Activated CD4-positive, alpha-beta T cell treated with anti-CD3 and anti-CD28 coated beads, Interleukin-2, Interleukin-4, amounts not matched to agents 100 ng/mL and 50 ng/mL, durations not matched to agents 16 hours and 8 hours (primary cell): ENCODE measurements at places on chromosomes 5 and 9.

GRCh38 chr9:4137234-4137633 is 162.6 kb downstream of the GLIS3 start:
- no peak for DNase-seq

- DNase-seq = peak; percentile 61
Observed at GRCh38 chr9:21465859-21466518, 16.1 kb downstream of the IFNE start.

DNA sequence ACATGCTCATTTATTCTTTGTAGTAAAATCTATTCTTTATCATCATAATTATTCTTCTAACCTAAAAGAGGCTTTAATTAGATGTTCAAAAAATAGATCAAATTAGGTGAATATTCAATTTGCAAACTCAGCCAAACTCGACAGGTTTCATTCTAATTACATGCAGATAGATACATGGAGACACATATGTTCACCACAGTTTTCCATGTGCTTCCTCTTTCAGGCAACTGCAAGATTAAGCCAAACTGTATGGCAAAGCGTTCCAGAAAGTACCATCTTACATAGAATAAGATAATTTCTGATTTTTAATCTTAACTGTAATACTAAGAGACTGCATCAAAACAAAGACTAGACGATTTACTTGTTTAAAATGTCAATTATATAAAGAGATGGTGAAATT is 868.7 kb upstream of the DMAC1 start:
- no peak for DNase-seq

DNA sequence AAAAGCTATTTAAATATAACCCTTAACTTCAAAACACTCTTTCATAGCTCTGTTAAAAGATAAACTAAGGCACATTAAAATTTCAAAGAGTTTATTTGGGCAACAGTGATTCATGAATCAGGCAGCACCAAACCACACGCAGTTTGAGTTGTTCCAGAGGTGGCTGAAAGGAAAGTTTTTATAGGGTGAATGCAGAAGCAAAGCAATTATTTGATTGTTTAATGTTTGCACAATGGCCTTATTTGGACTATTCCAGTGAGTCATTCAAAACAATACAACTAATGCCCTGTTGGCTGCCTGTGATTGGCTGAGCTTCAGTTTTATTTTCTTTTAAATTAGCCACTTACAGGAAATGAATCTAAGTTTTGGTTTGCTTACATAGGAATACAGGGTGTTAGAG is 125.3 kb downstream of the CEP120 start:
- DNase-seq = no peak

DNA sequence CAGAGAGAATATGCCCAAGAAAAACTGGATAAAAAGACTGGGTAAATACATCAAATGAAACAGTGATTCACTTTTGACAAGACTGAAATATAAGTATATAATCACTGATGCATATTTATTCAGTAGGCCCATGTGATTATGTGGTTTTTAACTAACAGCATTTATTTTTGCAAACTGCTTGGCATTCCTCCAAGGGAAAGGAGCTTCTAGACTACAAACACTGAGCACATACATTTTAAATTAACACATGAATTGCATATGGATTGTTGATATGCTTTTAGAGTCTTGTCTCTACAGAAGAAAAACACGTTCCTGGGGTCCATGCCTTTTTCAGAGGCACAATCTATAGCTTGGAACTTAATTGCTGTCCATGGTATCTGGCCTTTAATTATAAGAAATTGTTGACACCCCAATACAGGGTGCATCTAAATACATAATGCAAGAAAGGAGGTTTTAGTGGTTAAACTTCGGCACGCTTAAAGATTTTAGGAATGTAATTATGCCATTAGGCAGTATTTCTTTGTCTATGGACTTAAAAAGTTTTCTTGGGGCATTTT is 6.9 kb upstream of the MEIKIN start:
- no peak for DNase-seq

DNA sequence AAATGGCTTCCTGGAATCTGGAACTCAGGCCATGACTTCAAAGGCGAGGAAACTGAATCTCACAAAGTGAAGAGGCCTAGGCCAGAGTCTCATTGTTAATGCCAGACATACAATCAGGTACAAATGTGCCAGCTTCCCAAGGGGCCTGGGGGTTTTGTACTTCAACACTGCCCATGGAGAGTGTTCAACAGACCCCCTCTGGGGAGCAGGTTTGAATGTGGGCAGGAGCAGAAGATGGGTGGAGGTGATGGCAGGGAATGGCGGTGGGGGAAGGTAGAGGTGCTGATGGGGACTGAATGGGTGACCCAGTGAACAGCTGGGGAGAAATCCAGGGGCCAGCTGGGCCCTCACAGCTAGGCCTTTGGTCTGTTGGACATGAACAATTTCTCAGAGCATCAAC is 12.0 kb downstream of the FOXI1 start:
- no peak for DNase-seq

DNA sequence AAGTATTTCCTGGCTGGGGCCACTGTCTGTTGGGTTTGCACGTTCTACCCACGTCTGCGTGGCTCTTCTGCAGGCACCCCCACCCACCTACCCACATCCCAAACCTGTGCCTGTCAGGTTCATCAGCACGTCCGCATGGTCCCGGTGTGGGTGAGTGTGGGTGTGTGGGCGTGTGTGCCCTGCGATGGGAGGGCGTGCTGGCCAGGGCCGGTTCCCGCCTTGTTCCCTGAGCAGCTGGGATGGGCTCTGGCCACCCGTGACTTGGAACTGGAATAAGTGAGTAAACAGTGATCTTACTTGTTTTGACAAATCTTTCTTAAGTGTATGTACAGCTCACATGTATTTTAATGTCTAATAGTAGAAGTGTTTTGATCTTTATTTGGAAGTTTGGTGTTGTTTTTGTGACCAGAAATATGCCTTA is 20.4 kb downstream of the ERGIC1 start:
- DNase-seq = no peak

DNA sequence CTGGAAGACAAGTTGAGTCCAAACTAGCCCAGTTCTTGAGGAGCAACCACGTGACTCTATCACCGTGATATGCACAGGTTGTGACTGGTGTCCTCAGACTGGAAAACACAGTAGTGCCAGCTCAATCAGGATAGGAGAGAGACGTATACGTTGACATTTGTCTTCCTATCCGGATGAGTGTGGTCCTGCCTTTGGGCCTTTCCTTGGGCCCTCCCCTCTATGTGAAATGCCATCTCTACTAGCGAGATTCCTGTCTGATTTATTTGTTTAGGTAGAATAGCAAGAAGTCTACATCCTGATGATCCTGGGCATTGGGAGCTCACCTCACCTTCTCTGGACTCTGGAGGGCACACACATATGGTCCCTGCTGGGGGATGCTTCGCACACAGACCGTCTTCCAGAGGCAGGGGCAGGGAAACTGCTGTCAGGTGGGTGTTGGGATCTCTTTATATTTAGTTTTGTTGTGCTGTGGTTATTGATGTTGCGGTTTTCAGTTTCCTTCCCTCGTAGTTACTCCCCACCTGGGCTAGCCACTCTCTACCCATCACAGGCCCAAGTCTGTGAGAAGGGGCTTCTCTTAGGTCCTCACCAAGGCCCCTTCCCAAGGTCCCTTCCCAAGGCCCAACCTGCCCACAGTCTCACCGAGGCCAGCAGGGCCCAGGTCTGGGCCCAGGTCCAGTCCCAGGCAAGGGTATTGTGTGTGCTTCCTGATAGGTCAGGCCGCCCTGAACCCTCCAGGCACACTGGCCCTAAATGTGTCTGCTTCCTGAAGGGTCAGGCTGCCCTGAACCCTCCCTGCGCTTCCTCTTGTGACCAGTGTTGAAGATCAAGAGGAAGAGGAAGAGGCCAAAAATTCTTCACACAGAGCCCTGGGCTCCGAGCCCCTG is 19.0 kb upstream of the SPINK4 start:
- DNase-seq = no peak

DNA sequence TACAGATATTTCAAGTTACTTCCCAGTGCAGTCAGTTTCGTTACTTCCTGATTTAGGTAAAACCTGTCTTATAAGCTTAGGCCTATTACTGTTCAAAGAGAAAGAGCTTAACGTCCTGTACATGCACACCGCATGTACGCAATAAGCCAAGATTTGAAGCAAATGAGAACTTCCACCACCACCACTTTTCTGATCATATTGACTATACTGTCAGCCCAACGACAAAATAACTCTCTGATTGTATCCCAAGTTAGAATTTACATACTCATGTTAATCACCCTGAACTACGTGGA is 5.1 kb downstream of the NFIB start:
- DNase-seq = no peak

GRCh38 chr9:136950656-136951276 is 1.3 kb upstream of the LCN12 start:
- no peak for DNase-seq

DNA sequence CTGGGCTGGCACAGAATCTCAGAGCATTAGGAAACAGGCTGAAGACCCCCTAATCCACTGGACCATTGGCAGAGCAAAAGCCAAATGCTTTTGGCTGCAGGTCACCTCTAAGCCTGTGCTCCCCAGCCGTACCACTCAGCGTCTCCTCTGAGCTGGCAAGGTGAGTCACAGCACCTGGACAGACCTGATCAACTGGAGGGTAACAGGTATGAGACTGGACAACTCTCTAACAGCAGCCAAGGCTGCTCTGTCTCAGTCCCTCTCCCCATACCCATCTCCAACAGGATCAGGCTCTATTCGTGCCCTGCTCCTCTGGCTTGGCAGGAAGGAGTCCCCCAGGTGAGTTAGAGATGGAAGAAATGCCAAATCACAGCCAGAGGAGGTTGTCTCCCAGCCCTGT is 4.7 kb downstream of the GOLGA2 start:
- no peak for DNase-seq

DNA sequence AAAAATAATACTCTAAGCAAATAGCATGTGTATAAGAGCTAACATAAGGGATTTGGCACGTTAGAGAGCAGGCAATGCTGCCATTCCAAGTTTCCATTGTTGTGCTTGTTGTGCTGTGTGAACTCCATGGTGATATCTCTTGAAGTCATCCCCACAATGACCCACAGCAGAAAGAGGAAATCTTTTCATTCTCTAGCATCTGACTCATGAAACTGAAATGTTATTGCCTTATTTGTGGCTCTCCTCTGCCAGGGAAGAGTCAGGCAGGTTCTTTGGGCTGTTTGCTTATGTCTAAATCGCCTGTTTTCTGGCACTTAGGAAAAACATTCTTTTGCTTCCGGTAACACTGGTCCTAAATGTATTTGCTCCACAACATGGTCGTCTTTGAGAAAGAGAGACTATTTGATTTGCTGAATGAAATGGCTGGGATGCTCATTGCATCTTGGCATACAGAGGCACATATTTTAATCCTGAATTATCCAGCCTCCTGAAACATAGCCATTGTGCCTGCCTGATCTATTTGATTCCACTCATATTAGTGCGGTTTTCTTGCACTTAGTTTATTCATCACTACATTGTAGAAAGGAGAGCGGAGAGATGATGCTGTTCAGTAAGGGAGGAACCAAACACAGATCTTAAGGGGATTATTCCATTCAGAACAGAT is 188.8 kb downstream of the CSNK1G3 start:
- no peak for DNase-seq

DNA sequence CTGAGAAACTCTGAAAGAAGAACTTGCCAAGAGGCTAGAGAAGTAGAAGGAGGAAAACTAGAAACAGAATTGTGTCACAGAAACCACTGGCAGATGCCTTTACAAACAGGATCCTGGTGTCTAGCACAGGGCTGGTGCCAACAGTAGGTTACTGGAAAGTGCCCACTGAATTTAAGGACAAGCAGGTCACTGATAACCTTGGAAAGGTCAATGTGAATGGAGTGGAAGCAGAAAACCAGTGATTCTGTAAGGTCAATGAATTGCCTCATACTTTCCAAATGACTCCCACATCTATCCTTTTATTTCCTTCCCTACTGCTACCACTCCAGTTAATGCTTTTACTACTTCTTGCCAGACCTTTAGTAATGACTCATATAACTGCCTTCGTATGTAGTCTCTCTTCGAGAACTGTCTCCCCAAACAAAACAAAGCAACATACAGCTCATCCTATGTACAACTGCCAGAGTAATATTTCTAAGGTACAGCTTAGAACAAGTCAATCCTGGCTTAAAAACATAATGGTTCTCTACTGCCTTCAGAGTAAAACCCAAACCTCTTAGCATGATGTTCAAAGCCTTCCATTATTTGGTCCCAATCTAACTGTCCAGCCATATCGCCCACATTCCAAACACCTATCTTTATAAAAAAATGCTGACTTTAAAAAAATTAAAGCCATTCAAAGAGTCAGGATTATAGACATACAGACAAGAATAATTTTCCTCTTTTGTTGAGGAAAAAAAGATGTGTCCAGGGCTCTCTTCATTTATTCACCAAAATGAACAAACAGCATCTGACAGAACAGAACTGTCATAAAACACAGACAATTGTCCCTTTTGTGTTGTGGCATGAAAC is 52.5 kb downstream of the NR3C1 start:
- DNase-seq = peak; percentile 56

DNA sequence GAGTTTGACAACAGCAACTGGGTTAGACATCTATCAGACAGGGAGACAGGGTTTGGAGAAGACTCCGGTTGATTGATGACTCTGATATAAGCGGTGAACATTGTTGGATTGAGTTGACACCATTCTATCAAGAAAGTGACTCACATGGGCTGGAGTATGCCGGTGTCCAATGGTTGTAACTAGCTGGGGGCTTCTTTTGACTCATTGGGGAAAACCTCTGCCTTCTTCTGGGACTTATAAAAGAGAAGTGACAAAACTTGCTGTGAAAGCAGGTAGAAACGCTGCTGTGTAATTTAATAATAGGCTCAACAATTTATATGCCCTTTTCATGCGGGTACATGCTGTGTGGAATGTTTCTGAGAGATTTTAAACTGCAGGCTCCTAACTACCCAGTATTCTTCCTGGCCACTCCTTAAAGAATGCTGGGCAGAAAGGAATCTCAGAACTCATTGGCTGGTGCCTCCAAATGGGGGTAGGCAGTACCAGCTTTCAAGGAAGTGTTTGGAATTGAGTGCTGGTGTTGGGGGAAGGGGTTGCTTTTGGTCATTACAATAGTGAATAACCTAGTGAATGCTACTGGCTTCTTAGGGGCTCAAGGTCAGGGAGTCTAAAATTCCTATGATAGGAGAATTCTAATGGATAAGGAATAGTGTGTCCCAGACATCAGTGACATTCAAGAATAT is 43.9 kb downstream of the FYB1 start:
- DNase-seq = peak; percentile 72

GRCh38 chr9:72524820-72525540 is 3.6 kb downstream of the TMC1 start:
- peak; percentile 63 for DNase-seq

- peak; percentile 89 for DNase-seq
Observed at GRCh38 chr5:91162534-91163381, 220.4 kb downstream of the ARRDC3 start.

GRCh38 chr9:128251732-128252100 is 24.1 kb downstream of the GOLGA2 start:
- DNase-seq = no peak

DNA sequence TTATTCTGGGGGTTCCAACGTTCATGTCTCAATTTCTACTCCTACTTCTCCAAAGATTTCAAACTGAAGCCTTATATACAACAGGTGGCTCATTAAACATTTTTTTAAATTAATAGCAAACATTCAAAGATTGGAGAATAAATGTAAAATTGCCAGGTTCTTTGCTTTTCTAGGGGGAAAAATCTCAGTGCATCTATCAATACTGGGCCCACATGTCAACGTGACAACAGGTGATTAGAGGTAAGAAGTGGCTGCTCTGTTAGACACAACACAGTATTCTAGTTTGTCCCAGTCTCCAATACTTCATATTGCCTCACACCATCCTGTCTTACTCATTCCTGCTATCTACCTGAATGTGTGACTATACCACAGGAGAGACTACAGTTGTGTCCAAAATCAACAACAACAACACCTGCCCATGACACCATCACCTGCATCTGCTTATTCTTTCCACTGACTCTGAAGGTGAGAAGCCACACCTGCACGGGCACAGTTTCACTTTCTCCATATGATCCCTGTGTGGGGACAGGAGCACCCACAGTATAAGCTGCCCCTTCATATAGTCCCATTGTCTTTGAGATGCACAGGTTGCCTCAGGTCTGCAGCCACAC is 110.2 kb downstream of the LHFPL2 start:
- no peak for DNase-seq
